ENCODE measurements at places on chromosomes 4 and X.

GRCh38 chr4:143369552-143369951 lies 32.9 kb downstream of the GAB1 start:
- H3K36me3 ChIP-seq: peaks cover 3% of the 10 kb centered on the region
- H3K4me1 ChIP-seq: peaks cover 4% of the 10 kb centered on the region
- no peak overlapping the region for H3K4me3 ChIP-seq
- H3K27me3 ChIP-seq: peaks cover 3% of the 10 kb centered on the region
- no peak overlapping the region for H3K27ac ChIP-seq

GRCh38 chr4:186954509-186954908 lies 230.9 kb upstream of the FAT1 start:
- H3K36me3 ChIP-seq: no peaks in the 10 kb centered on the region
- H3K4me3 ChIP-seq: no peak overlapping the region
- no peak for DNase-seq
- H3K27me3 ChIP-seq: no peaks in the 10 kb centered on the region

DNA sequence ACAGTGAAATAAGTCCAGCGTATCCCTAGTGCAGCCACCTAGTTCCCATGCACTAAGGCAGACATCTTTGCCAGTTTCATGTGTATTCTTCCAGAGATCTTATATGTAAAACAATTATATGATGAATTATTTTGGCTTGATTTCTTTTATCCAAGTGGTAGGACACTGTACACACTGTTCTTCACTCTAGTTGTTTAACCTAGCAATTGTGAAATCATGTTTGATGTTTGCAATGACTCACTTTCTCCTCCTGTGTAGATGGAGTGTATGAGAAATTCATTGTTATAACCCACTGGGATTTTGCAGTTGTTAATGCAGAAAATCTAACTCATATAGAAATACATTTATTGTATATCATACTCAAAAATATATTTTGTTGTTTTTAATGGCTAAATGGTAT lies 17.5 kb upstream of the TBC1D1 start:
- H3K27ac ChIP-seq: no peak overlapping the region
- no peaks in the 10 kb centered on the region for H3K27me3 ChIP-seq
- H3K4me1 ChIP-seq: peaks cover 2% of the 10 kb centered on the region
- peaks cover 4% of the 10 kb centered on the region for H3K36me3 ChIP-seq
- no peak for DNase-seq
- no peak overlapping the region for H3K4me3 ChIP-seq

- H3K4me1 ChIP-seq: peaks cover 3% of the 10 kb centered on the region
- no peak for DNase-seq
- H3K27ac ChIP-seq: no peak overlapping the region
- no peak overlapping the region for H3K4me3 ChIP-seq
Measured at GRCh38 chr4:36422607-36423006, 141.2 kb downstream of the DTHD1 start.

GRCh38 chrX:7019555-7019954 lies 128.0 kb upstream of the STS start:
- H3K27me3 ChIP-seq: no peaks in the 10 kb centered on the region
- no peak overlapping the region for H3K27ac ChIP-seq
- no peak for DNase-seq
- no peaks in the 10 kb centered on the region for H3K4me1 ChIP-seq

DNA sequence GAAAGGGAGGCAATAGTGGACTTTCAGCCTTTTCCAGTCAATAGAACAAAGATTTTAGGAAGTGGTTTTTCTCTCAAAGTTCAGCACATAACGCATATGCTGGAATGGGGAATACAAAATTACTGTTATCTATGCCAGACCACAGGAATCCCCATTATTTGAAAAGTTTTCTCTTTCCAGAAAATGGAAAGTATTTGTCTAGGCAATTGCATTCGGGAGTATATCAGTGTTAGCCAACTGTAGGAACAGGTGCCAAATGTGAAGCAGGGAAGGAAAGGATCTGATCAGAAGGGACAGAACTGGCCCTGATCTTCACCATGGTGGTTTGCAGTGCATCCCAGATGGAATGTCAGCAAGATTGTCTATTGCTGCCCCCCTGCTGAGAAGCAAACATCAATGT lies 213.6 kb downstream of the CPE start:
- no peak overlapping the region for H3K4me3 ChIP-seq
- H3K27me3 ChIP-seq: peaks cover 2% of the 10 kb centered on the region
- H3K36me3 ChIP-seq: no peaks in the 10 kb centered on the region
- H3K4me1 ChIP-seq: no peaks in the 10 kb centered on the region

GRCh38 chrX:132153166-132153565 lies 25.3 kb upstream of the FRMD7 start:
- H3K4me1 ChIP-seq: no peaks in the 10 kb centered on the region
- no peaks in the 10 kb centered on the region for H3K27me3 ChIP-seq
- H3K27ac ChIP-seq: no peak overlapping the region
- DNase-seq: no peak
- no peak overlapping the region for H3K4me3 ChIP-seq

- DNase-seq: no peak
- no peaks in the 10 kb centered on the region for H3K4me1 ChIP-seq
- H3K4me3 ChIP-seq: no peak overlapping the region
- H3K27me3 ChIP-seq: no peaks in the 10 kb centered on the region
- H3K36me3 ChIP-seq: no peaks in the 10 kb centered on the region
Measured at GRCh38 chr4:57910151-57910550, 800.0 kb upstream of the IGFBP7 start.

GRCh38 chr4:39608451-39608850 lies 30.2 kb downstream of the SMIM14 start:
- no peak for DNase-seq
- peaks cover 26% of the 10 kb centered on the region for H3K4me1 ChIP-seq
- H3K4me3 ChIP-seq: no peak overlapping the region
- peaks cover 13% of the 10 kb centered on the region for H3K36me3 ChIP-seq

DNA sequence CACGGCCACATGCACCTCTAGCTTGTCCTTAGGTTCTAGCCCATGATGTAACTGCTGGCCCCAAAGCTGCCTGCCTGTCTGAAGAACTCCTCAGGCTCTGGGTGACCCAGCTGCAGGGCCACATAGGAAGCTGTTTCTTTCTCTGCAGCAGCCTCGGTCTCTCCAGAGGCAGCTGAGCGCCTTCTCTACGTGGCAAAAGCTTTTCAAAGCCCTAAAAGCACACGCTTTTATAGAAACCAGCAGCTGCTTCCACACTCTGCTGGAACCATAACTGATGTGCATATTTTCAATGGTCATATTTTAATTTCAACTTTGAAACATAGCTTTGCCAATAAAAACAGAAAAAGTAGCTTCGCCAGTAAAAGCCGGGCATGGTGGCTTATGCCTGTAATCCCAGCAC lies 37.4 kb downstream of the FAM53A start:
- H3K27ac ChIP-seq: no peak overlapping the region
- H3K36me3 ChIP-seq: peaks cover 7% of the 10 kb centered on the region
- H3K4me3 ChIP-seq: no peak overlapping the region
- no peaks in the 10 kb centered on the region for H3K27me3 ChIP-seq
- no peaks in the 10 kb centered on the region for H3K4me1 ChIP-seq
- DNase-seq: no peak

DNA sequence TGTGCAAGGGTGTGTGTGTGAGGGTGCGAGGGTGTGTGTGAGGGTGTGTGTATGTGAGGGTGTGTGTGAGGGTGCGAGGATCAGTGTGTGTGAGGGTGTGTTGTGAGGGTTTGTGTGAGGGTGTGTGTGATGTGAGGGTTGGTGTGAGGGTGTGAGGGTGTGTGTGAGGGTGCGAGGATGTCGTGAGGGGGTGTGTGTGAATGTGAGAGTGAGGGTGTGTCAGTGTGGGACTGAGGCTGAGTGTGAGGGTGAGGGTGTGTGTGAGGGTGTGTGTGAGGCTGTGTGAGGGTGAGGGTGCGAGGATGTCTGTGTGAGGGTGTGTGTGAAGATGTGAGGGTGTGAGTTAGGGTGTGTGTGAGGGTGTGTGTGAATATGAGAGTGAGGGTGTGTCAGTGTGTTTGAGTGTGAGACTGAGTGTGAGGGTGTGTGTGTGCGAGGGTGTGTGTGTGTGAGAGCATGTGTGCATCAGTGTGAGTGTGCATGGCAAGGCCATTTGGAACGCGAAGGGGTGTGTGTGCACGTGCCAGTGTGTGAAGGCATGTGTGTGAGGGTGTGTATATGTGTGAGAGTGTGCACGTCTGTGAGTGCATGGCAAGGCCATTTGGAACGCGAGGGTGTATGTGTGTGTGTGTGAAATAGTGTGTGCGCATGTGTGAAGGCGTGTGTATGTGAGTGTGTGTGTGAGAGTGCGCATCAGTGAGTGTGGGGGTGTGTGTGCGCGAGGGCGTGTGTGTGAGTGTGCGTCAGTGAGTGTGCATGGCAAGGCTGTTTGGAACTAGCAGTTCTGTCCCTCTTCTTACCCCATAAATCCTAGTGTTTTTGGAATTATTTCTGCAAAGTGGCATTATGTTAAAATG lies 69.8 kb downstream of the RGS12 start:
- H3K36me3 ChIP-seq: peaks cover 3% of the 10 kb centered on the region
- H3K4me3 ChIP-seq: no peak overlapping the region
- peaks cover 18% of the 10 kb centered on the region for H3K4me1 ChIP-seq
- DNase-seq: no peak
- H3K27me3 ChIP-seq: peaks cover 10% of the 10 kb centered on the region

GRCh38 chrX:10990418-10990817 lies 120.7 kb upstream of the HCCS start:
- DNase-seq: no peak
- H3K4me3 ChIP-seq: no peak overlapping the region
- no peaks in the 10 kb centered on the region for H3K4me1 ChIP-seq
- no peaks in the 10 kb centered on the region for H3K27me3 ChIP-seq
- peaks cover 1% of the 10 kb centered on the region for H3K36me3 ChIP-seq

GRCh38 chrX:20066968-20067708 lies 49.6 kb downstream of the MAP7D2 start:
- no peaks in the 10 kb centered on the region for H3K27me3 ChIP-seq
- DNase-seq: no peak
- H3K27ac ChIP-seq: no peak overlapping the region

GRCh38 chr4:165667969-165668368 lies 205.1 kb upstream of the TLL1 start:
- H3K36me3 ChIP-seq: no peaks in the 10 kb centered on the region
- DNase-seq: no peak
- H3K4me3 ChIP-seq: no peak overlapping the region

GRCh38 chr4:155569960-155570515 lies 96.6 kb upstream of the GUCY1A1 start:
- no peak for DNase-seq
- H3K4me1 ChIP-seq: no peaks in the 10 kb centered on the region
- H3K36me3 ChIP-seq: no peaks in the 10 kb centered on the region
- peaks cover 2% of the 10 kb centered on the region for H3K27me3 ChIP-seq
- H3K4me3 ChIP-seq: no peak overlapping the region
- H3K27ac ChIP-seq: no peak overlapping the region

DNA sequence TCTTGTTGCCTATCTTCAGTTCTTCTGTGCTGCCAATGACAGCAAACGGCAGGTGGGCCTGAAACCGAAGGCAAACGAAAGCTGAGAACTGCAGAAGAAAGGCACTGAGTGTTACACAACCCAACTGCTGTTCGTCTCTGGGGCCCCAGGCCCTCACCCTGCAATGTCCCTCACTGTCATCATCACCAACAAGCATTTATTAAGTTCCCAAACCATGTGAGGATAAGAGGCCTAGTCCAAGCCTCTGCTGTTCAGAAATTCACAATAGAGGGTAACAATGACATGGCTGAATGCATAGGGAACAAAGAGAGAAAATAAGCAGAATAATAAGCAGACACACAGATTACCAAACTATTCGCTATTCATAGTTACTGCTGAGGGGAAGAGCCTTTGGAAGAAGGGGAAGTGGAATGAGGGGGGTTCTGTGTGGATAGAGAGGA lies 34.5 kb upstream of the NKRF start:
- no peaks in the 10 kb centered on the region for H3K27me3 ChIP-seq
- H3K36me3 ChIP-seq: peaks cover 23% of the 10 kb centered on the region
- no peak overlapping the region for H3K4me3 ChIP-seq
- DNase-seq: no peak

DNA sequence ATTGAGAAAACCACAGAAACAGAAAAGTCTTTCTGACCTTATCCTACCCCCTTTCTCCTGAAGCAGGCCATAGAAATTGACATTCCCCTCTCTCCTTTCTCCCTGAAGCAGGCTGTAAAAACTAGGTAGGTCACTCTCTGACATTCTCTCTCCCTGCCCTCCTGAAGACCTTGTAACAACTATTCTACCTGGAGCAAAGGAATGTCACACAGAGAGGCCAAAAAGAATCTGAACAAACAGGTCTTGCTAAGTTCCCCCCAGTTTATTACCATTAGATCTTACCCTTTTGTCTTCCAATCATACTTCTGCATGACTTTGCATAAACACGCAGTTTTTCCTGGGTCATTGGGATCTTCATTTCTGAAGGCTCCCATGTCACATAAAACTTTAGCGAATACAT lies 198.3 kb upstream of the GYPA start:
- H3K27me3 ChIP-seq: peaks cover 1% of the 10 kb centered on the region
- no peaks in the 10 kb centered on the region for H3K36me3 ChIP-seq
- no peaks in the 10 kb centered on the region for H3K4me1 ChIP-seq

GRCh38 chrX:103691059-103691458 lies 4.6 kb upstream of the MORF4L2 start:
- no peaks in the 10 kb centered on the region for H3K27me3 ChIP-seq
- no peaks in the 10 kb centered on the region for H3K36me3 ChIP-seq
- no peaks in the 10 kb centered on the region for H3K4me1 ChIP-seq
- no peak for DNase-seq
- H3K27ac ChIP-seq: no peak overlapping the region

DNA sequence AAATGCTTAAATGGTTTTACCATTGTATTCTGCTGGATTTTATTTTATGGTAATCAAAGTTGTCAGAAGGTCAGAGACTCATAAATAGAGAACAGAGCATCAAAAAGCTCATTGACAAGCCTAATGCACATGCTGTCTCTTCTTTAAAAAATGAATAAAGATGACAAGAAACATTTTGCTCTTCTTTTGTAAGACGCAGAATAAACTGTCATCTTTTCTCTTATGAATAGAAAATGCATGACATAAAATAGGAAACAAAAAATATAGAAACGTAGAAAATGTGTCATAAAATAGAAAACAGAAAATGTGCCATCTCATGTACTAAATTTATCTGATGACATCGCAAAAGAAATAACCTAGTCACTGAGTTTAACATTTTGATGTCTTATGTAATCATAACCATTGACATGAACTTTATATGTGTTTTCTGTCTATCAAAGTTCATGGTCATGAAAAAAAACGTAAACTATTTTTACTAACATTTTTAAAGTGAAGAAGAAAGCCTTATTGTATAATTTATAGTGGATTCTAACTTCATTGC lies 484.1 kb downstream of the TRIML1 start:
- H3K27me3 ChIP-seq: no peaks in the 10 kb centered on the region
- no peaks in the 10 kb centered on the region for H3K4me1 ChIP-seq
- DNase-seq: no peak

DNA sequence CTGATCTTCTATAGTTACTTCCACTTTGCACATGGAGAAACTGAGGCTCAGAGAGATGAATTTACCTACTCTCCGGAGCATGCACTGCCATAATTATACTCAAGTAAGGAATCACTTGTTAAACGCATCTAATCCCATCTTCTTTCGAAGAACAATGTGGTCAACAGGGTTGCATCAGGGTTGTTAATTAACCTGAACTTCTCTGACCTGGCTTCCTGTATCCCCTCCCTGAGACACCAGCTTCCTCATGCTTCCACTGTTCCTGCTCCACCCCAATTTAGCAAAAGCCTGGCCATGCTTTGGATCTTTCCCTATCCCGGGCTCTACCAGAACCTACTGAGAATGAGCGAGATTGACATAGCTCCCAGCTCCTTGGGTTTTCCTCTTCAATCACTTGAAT lies 136.7 kb downstream of the SMIM20 start:
- no peak overlapping the region for H3K4me3 ChIP-seq
- H3K27me3 ChIP-seq: peaks cover 14% of the 10 kb centered on the region
- H3K4me1 ChIP-seq: peaks cover 17% of the 10 kb centered on the region
- DNase-seq: no peak
- H3K36me3 ChIP-seq: no peaks in the 10 kb centered on the region
- no peak overlapping the region for H3K27ac ChIP-seq
